ENCODE measurements at places on chromosomes 11 and 22. TPM values are rescaled to one million over a fixed set of nuclear protein-coding genes. Genes with fewer than 3 reads are reported as not detected.

DNA sequence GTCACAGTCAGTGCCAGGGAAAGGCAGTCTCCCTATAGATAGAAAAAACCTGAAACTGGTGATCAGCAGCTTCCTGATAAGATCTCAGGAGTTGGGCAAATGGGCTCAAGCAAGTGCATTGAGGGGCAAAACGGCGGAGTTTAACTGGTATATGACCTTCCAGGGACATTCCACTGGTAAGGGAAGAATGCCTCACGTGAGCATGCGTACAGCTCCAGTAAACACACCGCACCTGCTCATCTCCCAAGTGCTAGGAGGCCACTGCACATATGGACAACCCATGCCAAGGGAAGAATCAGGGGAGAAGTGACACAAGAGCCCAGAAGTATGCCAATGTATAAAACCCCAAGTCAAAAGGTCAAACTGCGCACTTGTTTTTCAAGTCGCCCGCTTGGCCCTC lies 11.6 kb downstream of the HEPHL1 start:
- DNase-seq: no peak

GRCh38 chr22:49535126-49535525 lies 292.5 kb downstream of the BRD1 start:
- no peak for DNase-seq

DNA sequence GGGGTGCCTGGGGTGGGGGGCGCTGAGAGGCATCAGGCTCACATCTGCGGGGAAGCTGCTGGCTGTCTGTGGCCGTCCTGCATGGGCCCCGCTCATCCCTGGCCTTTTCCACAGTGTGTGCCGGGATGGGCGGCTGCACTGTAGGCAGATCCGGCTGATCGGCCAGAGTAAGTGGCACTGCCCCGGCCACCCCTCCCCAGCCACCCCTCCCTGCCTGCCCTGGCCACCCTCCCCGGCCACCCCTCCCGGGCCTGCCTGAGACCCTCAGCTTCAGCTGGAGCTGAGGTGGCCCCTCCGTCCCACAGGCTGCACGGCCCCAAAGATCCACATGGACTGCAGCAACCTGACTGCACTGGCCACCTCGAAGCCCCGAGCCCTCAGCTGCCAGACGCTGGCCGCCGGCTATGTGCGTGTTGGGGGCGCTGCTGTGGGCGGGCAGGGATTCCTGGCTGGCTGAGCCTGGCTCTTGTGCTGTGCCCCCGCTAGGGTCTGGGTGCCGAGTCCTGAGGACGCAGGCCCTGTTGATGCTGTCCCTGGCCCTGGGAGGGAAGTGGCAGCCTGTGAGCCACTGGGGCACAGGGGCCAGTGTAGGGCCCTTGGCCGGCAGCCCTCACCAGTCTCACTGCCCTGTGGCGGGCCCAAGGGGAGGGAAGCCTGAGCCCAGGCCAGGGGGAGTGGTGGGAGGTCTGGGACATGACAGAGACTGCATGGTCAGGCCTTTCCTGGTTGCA lies 10.9 kb downstream of the MUC2 start:
- no peak for DNase-seq

The DGCR6L gene
- 34.3 TPM for total RNA-seq

DNA sequence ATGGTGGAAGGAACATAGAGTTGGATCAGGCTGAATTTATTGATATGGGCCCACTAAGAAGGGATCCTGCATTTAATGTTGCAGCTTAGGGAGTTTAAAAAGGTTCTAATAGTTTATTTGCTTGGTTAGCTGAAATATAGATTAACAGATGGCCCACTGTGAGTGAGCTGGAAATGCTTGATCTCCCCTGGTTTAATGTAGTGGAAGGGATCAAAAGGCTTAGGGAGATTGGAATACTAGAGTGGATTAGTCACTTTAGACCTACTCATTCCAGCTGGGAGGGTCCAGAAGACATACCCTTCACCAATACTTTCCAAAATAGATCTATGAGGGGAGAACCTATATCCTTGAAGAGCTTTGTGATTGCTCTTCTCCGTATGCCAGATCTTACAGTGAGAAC lies 130.1 kb upstream of the ZC3H12C start:
- DNase-seq: no peak

GRCh38 chr11:60914633-60915247 lies 782 bp downstream of the TMEM109 start:
- peak; percentile 66 for DNase-seq

DNA sequence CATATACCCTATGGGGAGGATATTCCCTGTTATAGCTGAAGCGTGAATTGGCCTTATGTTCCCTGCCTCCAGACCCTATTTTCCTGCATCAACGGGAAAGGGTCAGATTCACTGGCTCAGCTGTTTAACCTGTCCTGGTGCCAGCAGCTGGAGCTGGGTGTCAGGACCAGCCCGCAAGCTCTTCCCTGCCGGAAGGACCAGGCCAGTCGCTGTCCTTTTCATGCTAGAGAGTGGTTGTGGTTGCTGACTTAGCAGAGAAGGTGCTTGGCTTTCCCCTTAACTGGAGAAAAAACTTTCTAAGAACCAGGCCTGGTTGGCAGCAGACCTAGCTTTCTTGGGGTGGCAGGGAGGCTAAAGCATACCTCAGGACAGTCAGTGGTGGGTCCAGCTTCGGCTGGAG lies 5.2 kb upstream of the SREBF2 start:
- no peak for DNase-seq

GRCh38 chr11:77199137-77199745 lies 71.2 kb downstream of the MYO7A start:
- DNase-seq: no peak

- DNase-seq: no peak
These were observed 110.2 kb downstream of the ST3GAL4 start for GRCh38 chr11:126465573-126466188.

- no peak for DNase-seq
These were observed 283.1 kb upstream of the CTSC start for GRCh38 chr11:88620568-88621130.

DNA sequence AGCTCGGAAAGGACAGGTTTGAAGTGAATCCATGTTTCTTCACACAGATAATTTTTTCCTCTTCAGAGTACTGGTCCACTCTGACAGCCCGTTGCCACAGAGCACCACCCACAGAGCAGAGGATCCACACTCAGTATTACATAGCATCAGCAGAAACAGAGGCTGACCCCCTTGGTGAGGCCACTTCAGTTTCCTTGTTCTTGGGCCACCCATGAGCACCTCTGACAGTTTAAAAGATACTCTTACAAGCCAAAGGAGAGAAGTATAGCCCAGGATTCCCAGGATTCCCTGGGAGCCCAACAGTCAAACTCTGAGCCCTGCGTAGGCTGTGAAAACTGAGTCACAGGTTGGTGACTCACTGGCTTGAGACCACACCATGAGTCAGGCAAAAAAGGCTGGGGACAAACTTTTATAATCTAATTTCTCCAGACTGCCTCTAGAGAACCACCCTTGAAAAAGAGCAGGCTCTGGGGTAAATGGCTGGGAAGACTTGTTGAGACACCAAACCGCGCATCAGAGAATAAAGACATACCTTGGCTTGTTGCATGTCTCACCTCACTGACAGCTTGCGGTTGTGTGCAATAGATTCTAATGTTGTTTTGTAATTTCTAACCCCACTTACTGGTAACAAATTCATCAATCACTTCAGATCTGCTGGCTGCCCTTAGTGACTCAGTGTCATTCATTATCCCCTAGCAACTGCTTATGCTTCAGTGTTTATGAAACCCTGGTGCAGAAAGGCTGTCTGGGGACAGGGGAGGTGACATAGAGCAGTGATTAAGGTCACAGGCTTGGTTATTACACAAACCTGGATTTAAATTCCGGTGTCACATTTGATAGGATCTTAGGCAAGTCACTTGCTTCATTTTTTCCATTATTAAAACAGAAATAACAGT lies 56.9 kb upstream of the PRSS23 start:
- peak; percentile 90 for DNase-seq

The HTR3B gene
- not detected for total RNA-seq

All from endothelial cell of umbilical vein (primary cell).